ENCODE measurements at places on chromosomes 5 and 9.

GRCh38 chr9:89687188-89687587 lies 82.4 kb downstream of the GADD45G start:
- no peak for DNase-seq

GRCh38 chr5:73030995-73031394 lies 75.2 kb downstream of the FCHO2 start:
- no peak for DNase-seq

- DNase-seq, result no peak
Observed at GRCh38 chr5:175351897-175352590, 91.9 kb downstream of the DRD1 start.

DNA sequence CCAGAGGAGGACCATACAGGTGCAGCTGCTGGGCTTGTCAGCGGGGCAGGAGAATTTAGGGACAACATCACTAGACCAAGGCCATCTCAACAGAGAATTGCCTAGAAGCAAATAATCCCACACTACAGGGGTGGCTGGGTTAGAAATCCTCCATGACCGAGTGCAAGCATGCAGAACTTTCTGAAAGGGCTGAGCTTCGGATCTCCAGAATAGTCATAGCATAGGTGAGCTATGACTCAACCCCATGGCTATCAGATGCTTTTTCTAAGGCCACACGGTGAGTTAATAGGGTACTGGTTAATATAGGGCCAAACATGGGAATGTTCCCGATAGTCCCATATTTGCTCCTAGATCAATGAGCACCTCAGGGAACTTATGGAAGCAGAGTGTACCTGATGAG lies 4.2 kb downstream of the KCNIP1 start:
- no peak for DNase-seq

- DNase-seq, result no peak
Observed at GRCh38 chr5:69231851-69232250, 2.8 kb upstream of the CDK7 start.

DNA sequence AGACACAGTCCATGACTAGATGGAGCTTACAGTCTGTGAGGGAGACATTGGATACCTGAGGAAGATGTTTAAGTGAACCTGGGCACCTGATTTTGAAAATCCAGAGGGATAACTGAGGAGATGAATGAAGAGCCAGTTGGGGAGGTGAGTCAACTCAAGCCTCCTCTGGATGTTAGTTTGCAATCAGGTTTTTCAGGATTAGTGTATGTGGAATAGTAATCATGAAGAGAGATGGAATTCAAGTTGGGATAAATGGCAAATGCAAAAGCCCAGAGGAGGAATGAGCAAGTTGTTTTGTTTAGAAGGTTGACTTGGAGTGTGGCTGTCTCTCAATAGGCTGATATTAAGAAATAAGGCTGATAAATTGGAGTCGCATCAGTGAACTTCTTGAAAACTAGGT lies 28.9 kb downstream of the PRDM6 start:
- DNase-seq, result no peak

DNA sequence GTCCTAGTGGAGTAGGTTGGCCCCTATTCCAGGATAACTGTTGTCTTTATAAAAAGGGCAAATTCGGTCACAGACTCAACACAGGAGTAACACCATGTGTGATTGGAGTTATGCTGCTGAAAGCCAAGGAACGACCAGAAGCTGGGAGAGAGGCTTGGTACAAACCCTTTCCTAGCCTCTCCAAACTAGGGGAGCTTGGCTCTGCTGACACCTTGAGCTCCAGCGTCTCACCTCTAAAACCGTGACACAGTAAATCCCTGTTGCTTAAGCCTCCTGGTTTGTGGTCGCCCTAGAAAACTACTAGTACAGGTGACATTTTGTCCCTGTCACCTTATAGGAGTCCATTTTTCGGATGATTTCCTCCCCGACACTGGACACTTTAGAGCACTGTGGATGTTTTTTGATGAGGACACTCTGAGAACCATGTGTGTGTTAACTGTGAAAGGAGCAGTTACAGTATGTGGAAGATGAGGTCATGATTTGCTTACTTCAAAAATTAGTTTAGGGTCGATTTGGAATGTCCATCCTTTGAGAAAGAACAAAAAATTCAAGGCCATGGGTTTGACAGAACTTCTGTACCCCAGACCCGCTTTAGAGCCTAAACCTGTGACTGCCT lies 167.0 kb downstream of the PDZD2 start:
- no peak for DNase-seq

DNA sequence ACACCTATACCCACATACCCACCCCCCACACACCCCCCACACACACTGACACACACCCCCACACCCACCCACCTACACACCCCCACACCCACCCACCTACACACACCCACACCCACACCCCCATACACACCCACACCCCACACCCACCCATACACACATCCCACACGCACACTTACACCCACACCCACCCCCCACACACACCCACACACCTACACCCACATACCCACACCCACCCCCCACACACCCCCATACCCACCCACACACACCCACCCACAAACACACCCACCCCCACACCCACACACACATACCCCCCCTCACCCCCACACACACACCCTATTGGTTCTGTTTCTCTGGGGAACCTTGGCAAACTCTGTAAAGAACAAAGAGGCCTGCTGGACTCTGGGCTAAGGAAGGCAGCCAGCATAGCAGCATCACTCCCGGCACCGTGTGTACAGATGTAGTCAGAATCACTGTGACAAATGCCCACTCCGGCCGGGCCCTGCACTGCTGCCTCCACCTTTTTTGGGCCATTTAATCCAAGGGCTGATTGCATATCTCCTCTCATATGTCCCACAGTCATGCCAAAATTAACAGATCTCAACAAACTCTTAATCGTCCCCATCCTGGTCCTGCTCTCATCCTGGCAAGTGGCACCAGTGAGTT lies 42.3 kb downstream of the COL23A1 start:
- DNase-seq, result no peak

Data from frontal cortex (tissue), 4 donors.